Suprapubic skin (tissue), 4 donors: ENCODE measurements at places on chromosomes 12 and 14.

GRCh38 chr14:23143911-23144310 lies 24.9 kb upstream of the CEBPE start:
- DNase-seq = no peak

DNA sequence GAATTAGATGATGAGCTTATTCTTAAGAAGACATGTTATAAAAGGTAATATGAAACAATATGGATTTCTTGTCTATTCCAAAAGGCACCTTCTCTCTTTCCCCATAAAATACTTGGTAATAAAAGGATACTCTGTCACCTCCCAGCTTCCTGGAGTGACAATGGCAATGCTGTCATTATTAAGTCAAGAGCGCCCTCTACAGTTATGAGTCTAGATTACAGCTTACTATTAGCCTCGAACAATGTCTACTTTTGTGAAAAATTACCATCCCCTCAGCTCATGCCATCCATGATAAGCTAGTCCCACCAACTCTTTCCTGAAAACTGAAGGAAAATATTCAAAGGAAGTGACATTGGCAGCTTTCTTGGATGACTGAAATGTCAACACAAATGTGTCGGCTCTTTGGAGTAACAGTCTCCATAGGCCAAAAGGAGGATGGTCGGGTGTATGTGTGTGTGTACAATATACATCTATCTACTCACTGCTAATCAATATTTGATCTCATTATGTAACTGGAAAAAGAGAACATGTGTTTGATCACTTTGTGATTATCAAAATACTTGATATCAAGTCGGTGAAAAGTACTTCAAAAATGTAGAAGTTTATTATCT lies 48.7 kb upstream of the CDKN3 start:
- no peak for DNase-seq

GRCh38 chr12:15601210-15601800 lies 187.9 kb downstream of the EPS8 start:
- DNase-seq = no peak

- no peak for DNase-seq
Measured at GRCh38 chr12:104952816-104953215, 5.3 kb downstream of the SLC41A2 start.

DNA sequence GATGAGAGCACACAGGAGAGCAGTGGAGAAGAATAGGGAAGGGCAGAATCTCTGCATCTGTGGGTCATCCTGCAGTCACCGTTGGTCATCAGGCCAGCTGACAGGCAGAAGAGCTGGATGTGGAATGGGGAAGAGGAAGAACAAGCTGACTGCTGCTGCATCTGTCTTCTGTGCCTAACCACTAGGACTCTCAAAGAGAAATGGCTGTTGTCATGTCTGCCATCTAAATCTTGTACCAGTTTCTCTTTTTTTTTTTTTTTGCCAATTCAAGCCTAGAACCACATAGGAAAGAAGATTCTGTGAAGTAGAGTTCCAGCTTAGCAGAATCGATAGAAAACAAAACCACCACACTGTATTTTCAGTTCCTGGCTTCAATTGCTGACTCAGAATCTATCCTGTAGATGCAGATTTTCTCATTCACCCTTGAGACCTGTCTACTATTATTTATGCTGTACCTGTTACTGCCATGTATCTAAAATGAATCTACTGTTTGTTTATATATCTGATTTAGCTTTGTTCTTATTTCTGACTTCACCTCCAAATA lies 421.9 kb upstream of the PRICKLE1 start:
- no peak for DNase-seq

GRCh38 chr14:93317210-93317874 lies 15.5 kb downstream of the BTBD7 start:
- no peak for DNase-seq
